ENCODE measurements at places on chromosomes 4 and X.

GRCh38 chr4:125091-125771 is 930 bp downstream of the ZNF718 start:
- DNase-seq, result no peak

- DNase-seq, result no peak
These were observed 83.4 kb upstream of the COX18 start for GRCh38 chr4:73152893-73153292.

DNA sequence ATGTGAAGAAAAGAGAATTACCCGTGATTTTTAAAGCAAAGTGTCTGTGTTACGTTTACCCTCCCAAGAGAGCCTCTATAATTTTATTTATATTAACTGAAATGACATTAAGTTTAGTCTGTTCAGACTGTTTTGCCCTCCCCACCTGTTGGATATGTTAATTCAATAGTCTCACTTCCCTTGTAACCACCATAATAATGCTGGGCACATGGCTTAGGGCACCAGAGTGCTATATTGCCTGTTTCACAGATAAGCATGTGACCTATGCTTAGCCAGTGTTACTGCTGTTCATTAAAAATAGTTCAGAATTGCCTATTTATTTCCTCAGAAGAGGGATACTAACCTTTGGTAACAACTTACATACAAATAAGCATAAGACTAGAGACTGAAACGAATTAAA is 446.2 kb downstream of the FAT4 start:
- DNase-seq, result no peak

GRCh38 chr4:60128888-60129287 is 1071.2 kb upstream of the ADGRL3 start:
- no peak for DNase-seq

DNA sequence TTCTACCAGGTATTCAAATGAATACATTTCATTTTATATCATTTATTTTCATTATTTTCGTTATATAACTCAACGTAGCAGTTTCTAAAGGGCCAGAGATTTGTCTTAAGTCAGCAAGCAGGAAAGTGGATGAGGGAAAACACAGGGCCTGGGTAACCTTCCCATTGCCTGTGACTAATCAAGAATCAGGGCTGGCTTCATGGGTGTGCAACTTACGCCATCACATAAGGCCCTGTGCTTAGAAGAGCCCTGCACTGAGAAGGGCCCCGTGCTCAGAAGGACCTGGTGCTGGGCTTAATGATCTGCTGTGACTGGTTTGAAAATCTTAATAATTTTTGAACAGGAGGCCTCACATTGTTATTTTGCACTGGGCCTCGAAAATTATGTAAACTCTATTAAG is 65.4 kb upstream of the FAM9C start:
- no peak for DNase-seq

DNA sequence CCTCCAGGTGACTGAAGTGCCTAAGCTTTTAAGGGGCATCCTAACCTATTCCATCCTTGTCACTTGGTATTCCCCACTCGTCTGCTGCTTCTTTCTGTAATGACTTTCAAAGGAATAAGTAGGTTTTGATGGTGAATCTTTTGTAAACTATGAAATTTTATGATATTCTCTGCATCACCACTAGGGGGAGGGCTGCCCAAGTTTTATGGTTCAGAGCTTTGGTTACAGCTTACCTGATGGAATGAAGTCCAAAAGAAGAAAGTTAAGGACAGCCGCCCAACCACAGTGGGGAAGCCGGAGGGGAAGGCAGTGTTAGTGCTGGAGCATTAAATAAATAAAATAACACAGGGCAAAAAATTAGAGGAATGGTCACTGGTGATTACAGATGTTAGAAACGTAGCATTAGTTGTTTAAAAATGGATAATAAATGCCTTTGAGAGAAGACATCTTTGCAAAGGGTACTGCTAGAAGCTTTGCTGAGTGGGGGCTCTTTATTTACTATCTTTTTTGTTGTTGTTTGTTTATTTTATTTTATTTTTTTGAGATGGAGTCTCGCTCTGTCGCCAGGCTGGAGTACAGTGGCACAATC is 204.9 kb downstream of the GBA3 start:
- no peak for DNase-seq

Measured in NCI-H187 (cell line).